ENCODE measurements at places on chromosomes 7 and 10. TPM values are rescaled to one million over a fixed set of nuclear protein-coding genes. Genes with fewer than 3 reads are reported as not detected.

DNA sequence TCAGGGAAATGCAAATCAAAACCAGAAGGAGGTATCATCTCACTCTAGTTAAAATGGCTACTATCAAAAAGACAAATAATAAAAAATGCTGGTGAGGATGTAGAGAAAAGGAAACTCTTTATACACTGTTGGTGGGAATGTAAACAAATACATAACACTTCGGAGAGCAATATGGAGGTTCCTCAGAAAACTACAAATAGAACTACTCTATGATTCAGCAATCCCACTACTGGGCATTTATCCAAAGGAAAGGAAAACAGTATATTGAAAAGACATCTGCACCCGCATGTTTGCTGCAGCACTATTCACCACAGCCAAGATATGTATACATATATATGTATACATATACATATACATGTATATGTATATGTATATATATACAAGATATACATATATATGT, 94.2 kb downstream of the C10orf90 start:
- no peak for DNase-seq

GRCh38 chr7:135445690-135446089, 64.2 kb downstream of the CNOT4 start:
- DNase-seq: no peak

- no peak for DNase-seq
Observed at GRCh38 chr7:91165006-91165845, 99.0 kb upstream of the FZD1 start.

DNA sequence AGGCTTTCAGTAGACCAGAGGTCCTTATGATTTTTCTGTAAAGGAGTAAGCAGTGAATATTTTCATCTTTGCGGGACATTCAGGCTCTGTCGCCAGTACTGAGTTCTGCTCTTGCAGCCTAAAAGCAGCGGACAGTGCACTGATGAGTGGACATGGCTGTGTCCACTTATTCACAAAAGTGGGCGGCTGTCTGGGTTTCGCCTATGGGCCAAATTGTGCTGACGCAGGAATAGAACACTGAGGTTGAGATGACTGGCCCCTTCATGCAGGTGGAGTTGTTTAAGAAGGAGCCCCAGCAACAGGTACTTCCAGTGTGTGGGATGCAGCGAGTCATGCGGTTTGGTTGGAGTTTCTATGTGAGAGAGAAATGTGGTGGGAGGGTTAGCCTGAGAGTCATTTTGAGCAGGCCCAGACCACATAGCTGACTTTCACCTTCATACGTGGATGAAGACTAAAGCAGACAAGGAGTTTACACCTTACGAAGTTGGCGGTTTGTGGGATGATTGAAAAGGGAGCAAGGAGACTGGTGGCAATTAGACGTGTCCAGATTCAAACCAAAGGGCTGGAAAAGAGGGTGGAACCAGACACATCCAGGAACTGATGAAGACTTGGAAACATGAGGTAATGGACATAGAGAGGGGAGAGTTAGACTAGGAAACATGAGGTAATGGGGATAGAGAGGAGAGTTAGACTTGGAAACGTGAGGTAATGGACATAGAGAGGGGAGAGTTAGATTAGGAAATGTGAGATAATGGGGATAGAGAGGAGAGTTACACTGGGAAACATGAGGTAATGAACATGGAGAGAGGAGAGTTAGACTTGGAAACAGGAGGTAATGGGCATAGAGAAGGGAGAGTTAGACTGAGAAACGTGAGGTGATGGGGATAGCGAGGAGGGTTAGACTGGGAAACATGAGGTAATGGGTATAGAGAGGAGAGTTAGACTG, 38.2 kb downstream of the WDR37 start:
- DNase-seq: no peak

DNA sequence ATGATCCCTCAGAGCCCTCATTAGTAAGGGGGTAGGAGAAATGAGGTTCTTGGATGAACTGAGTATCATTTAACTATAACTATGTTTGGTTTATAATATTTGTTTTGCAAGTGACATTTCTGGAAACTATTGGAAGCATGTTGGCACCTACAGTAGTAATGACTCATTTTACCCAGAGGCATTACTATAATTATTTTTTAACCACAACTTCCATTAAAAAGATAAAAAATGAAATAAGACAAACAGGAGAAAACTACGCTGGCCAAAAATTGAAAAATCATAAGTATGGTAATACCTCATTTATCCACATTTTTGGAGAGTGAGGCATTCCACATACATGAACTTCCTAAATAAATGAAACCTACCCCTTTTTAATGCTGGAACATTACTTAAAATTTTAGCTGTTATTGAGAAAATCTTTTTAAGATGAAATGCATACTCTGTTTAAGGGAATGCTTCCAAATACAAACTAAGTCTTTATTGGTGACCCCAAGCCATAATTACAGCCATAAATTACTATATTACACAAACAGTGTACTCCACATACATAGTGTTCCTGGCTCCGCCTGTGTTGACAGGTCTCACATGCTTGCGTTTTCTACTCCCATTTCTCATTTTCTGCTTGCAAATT, 84.6 kb upstream of the CAPZA2 start:
- DNase-seq: no peak

DNA sequence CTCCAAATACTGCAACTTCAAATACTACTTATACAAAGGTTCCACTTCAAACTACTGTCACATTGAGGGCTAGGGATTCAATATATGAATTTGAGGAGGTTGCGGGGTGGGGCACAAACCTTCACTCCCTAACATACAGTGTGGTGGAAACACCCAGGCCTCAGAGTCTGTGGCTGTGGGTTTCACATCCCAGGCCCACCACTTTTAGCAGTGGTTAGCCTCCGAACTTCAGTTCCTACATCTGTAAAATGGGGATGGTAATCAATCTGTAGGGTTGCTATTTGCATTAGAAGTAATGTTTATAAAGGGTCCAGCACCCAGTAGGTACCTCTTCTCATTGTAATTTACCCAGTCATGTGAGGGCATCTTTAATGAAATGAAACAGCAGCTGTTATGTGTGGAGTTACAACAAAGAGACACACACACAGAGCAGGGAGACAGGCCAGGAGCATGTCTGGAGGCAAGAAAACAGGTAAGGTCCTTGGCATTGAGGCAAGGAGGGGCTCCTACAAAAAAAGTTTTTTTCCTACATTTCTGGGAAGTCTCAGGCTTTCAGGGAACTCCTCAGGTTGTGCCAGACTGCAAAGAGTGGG, 570.9 kb downstream of the LRMDA start:
- no peak for DNase-seq

DNA sequence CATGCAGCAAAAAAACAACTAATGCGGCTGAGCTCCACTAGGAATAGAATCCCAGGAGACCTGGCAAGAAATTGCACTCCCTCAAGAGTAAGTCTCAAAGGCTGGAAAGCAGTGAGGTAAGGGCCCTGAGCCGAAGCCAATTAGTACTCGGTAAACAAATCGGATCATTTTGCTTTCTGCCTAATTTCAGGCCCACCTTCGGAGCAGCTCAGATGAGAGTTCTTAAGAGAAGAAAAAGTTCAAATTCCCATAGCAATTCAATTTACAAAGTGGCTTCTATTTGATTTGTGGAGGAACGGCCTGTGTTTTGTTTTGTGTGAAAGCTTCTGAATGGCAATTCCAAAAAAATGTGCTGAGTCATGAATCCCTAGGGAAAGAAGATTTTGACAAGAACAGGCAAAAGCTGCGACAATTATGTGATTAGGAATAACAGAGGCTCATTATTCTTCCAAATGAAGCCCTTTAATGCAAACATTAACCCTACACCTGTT, 60.9 kb downstream of the SLC16A9 start:
- no peak for DNase-seq

GRCh38 chr7:117666031-117666430, 186.2 kb downstream of the CFTR start:
- DNase-seq: no peak

DNA sequence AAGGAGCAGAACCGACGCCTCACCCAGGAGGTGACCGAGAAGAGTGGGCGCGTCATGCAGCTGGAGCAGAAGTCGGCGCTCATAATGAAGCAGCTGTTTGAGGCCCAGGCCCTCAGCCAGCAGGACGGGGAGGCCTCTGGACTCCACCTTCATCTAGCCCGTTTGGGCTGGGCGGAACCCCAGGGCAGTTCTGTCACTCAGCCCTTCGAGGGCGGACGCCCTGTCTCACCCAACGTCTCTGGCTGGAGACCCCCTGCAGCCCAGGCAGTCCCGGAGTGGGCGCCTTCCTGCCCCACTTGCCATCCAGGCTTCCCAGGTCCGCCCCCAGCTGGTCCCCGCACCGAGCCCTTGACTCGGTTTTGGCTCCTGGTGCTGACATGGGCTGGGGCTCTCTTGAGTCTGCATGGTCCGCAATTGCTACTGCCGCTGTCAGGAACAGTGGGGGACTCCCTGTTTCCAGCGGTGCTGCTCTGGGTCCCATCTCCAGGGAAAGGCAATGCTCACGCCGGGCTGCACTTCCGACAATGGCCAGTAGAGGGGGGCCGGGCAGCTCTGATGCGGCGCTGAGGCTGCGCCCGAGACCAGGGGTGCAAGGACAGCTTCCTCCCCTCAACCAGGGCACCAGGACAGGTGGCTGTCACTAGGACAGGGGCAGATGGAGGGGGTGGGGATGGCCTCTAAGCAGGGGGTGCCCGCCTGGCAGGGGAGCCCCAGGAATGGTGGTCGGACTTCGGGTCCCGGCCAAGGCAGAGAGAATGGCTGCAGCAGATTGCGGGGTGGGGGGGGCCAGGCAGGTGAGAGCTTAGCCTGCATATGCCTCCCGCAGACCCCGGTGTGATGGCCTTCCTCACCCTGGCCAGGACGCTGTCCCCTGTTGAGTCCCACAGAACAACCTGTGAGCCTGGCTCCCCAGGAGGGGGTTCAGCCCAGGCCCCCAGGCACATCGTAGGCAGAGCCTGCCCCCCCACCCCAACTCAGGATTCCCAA, 71.2 kb upstream of the KCTD7 start:
- DNase-seq: peak; percentile 76

DNA sequence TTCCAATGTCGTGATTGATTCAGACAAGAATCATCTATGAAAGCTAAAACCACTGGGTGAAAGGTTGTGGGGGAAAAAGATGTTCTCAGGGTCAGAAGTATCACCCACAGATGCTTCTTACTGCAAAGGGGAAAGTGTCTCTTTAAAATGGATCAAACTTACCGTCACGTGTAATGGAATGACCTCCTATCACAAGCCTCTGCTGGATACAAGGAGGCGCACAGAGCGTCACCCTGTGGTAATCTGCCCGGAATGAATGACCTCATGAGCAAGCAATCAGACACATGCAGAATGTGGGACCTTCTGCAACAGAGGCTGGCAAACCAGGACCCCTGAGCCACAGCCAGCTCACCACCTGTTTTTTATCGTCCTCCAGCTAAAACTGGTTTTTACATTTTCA, 33.0 kb downstream of the WIPF3 start:
- DNase-seq: no peak

DNA sequence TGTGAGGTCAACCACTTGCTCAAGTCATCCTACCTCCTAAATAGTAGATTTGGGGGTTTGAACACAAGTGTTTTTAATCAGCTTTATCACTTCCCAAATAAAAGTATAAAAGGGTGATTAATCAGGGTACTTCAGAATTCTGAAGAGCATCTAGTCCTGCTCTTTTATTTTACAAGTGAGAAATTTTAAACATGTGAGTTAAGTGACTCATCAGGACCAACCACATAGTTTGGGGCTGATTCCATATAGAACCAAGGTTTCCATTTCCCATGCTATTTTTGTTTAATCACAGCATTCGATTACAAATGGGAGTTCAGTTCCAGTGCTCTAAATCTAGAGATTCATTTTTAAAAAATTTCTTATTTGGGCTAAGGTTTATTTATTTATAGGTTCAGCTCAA, 113.4 kb downstream of the GPR158 start:
- DNase-seq: no peak

DNA sequence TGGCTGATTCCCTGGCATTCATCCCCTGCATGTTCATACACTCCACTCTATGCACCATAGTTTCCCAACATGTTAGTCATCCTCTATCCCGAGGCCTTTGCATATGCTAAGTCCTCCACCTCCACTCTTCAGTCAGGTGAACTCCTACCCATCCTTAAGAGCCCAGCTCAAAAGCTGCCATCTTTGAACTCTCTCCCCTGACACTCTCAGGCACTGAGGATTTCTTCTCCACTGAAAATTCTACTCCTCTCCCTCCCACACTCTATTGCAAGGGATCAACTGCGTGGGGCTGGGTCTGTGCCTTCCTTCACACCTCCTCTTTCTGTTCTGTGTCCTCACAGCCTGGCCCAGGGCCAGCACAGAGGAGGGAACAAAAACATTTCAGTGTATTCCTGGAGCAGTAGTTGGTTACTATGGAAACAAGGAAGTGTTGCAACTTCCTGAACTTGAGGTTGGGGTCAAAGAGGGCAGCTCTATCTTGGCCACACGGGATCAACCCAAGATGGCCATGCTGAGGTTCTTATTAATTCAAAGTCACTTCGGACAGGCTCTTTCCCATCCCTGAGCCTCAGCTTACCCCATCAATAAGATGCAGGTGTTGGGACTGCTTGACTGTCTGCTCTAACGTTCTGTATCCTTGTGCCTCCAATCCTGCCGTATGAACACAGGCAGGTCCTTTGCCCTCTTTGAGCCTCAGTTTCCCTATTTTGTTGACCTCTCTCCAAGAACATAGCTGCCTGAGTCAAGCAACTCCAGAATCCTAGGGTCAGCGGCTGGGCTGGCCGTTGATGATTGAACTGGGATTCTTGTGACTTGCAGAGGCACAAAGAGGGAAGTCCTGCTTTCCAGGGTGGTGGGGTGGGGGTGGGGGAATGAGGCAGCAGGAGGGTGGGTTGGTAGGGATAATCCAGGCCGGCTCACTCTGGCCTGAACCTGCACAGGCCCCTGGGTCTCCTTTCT, 15.5 kb downstream of the ZMIZ1 start:
- no peak for DNase-seq

GRCh38 chr7:132456418-132456817, 119.9 kb downstream of the PLXNA4 start:
- DNase-seq: no peak

DNA sequence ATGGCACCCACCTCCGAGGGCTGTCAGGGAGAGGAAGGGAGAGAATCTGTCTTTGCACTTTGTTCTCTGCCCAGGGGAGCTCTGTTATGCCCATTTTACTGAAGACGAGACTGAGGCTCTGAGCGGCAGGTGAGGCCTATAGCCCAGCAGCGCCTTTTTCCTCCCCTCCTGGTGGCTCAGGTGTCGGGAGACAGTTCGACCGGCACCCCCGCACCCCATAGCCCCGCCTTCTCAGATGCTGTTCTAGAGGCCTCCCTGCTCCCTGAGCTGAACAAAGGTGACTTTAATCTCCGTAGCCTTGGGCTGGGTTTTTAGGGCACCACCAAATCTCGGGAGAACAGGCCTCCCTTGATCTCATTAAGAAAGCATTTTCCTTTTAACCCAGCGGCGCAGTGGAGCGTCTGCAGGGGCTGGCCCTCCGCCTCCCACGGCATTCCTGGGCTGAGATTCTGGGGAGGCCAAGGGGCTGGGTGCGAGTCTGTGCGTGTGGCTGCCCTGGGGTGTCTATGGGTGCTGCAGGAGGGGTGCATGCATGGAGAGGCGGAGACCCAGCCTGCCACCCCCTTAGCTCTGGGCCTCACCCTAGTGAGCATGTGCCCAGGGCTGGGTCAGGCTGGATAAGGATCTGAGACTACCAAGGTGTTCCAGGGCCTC, 3.3 kb downstream of the LFNG start:
- DNase-seq: peak; percentile 69

GRCh38 chr7:99379043-99379577, 4.6 kb downstream of the ARPC1B start:
- DNase-seq: peak; percentile 60

- no peak for DNase-seq
Observed at GRCh38 chr10:97571622-97572021, 957 bp upstream of the ANKRD2 start.

Gene ANKRD2
- not detected for total RNA-seq

Gene GDF2
- not detected for total RNA-seq

Gene FEZF1
- total RNA-seq: not detected

Gene TBX20
- not detected for total RNA-seq

Gene DHTKD1
- total RNA-seq: 16.4 TPM

Gene FAM24B
- 11.0 TPM for total RNA-seq

Gene WNT8B
- total RNA-seq: 0.18 TPM

Data from activated CD8-positive, alpha-beta T cell treated with anti-CD3 and anti-CD28 coated beads, Interleukin-2, amount 10 ng/mL, durations not matched to agents 7 days and 5 days (primary cell).